ENCODE measurements at places on chromosomes 16 and 17.

DNA sequence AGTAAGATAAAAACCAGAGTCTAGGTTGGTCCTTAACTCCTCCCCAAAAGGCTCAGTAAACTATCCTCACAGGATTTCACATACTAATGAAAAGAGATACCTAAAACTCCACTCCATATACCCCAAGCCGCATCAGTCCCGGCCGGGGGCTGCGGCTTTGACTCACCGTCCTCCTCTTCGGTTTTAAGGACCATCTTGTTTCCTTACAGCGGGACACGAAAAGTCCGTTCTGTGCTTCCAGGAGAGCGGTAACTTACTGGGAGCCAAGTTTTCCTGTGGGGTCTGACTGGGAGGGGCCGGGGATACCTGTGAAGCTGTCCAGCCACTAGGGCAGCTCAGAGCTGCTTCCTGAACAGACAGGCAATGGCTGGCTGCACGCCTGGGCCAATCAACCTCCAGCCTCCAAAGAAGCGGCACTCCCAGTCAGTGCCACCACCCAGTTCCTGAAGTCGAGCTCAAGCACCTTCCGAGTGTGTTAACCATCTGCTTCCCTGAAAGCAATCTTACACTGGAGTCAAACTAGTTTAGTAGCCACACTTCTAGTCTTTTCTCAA, 45.5 kb downstream of the CYTH1 start:
- no peak for DNase-seq

- DNase-seq = no peak
These were observed 231.6 kb upstream of the CDH5 start for GRCh38 chr16:66134875-66135274.

- no peak for DNase-seq
These were observed 49.8 kb downstream of the WDR45B start for GRCh38 chr17:82598256-82599119.

GRCh38 chr17:63293323-63294075, 152.6 kb downstream of the CYB561 start:
- no peak for DNase-seq

GRCh38 chr16:81623365-81624102, 155.6 kb upstream of the PLCG2 start:
- DNase-seq = peak; percentile 58

DNA sequence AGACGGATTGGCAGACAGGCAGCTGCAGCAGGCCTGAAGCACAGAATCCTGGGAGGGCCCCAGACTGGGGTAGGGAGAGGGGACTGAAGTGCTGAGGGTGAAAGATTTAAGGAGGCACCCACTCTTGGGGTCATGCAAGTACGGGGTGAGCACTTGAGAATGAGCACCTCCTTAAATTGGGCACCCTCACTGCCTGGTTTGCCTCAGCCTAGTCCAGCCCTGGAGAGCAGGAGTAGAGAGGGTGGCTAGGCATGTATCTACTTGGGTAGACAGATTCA, 154.1 kb upstream of the CDC42EP4 start:
- no peak for DNase-seq

GRCh38 chr17:9299695-9300094, 275.9 kb downstream of the STX8 start:
- DNase-seq = no peak

GRCh38 chr16:1441391-1441829, 2.9 kb downstream of the CCDC154 start:
- no peak for DNase-seq

DNA sequence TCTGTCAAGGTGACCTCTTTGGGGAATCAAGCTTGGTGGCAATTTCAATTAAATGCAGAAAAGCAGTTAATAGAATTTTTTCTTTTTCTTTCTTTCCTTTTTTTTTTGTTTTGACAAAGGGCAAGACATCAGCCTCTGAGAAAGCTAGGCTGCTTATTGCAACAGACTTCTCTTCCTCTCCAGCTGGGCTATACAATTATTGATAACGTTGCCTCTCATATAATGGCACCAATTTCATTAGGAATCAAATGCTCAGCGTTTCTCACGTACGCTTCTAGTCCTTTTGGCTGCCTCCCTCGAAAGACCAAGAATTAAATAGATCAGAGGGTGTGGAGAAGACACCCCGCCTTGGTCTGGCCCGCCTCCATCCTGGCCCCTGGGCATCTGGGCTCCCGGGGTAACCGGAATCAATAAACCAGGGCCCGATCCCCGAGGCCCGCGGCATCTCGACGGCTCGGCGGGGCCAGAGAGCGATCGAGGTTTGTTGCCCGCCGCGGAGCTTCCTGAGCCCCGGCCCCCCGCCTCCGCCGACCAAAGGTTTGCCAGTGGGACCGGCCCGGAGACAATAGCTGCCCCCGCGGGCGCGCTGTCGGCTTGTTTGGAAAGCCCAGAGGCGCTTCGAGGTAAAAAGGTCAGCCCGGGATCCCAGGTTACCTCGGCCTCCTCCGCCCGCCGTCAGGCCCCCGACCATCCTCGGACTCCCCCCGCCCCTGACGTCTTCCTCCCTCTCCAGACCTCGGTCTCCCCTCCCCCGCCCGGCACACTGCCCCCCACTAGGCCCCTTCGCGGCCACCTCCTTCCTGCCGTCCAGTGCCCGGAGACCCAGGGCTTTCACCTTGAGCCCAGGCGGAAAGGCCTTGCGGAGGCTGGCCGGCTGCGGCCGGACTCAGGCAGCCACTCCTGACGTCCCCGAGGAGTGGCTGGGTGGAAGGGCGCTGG, 3.9 kb downstream of the HOXB1 start:
- no peak for DNase-seq

DNA sequence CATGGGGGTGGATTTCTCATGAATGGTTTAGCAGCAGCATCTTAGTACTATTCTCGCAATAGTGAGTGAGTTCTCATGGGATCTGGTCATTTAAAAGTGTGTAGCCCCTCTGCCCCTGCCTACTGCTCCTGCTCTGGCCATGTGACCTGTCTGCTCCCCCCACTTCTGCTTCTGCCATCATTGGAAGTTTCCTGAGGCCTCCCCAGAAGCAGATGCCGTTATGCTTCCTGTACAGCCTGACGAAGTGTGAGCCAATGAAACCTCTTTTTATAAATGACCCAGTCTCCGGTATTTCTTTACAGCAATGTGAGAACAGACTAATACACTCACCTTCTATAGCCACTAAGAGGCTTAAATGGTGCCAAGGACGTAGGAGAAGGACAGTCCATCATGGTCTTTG, 51.5 kb downstream of the NOL11 start:
- DNase-seq = no peak

DNA sequence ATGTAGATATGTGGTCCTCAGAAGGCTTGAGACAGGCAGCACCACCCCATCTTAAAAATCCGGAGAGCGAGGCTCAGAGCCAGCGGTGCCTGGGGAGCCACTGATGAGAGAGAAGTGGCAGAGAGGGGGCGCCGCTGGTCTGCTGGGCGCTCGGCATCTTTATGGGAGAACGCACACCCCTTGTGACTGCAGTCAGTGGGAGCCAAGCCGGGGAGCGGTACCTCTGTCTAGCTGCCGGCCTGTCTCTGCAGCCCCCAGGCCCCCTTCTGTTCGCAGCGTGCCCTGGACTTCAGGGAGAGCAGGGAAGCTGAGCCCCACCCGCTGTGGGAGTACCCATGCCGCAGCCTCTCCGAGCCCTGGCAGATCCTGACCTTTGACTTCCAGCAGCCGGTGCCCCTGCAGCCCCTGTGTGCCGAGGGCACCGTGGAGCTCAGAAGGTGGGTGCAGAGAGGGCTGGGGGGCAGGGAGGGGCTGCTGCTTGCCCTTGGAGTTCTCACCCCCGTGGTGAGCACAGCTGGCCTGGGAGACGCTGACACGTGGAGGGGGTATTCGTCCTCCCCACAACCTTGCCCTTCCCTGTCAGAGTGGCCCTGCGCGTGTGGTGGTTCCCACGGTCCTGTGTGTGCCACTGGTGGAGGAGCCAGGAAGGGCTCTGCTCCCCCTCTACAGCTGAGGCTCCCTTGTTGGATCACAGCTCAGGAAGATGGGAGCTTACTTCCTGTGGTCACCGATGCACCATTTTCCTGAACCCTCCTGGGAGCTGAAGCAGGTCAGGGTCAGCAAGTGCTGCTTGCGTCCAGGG, 44.8 kb downstream of the PRMT7 start:
- no peak for DNase-seq

GRCh38 chr17:8421571-8421970, 14.1 kb upstream of the NDEL1 start:
- no peak for DNase-seq

- DNase-seq = no peak
These were observed 64.9 kb downstream of the ITFG1 start for GRCh38 chr16:47395733-47396498.

GRCh38 chr17:9465210-9465921, 110.3 kb downstream of the STX8 start:
- DNase-seq = no peak

- no peak for DNase-seq
These were observed 23.6 kb downstream of the CIBAR2 start for GRCh38 chr16:85088570-85089199.

GRCh38 chr16:27483088-27483437, 66.7 kb downstream of the GTF3C1 start:
- no peak for DNase-seq

DNA sequence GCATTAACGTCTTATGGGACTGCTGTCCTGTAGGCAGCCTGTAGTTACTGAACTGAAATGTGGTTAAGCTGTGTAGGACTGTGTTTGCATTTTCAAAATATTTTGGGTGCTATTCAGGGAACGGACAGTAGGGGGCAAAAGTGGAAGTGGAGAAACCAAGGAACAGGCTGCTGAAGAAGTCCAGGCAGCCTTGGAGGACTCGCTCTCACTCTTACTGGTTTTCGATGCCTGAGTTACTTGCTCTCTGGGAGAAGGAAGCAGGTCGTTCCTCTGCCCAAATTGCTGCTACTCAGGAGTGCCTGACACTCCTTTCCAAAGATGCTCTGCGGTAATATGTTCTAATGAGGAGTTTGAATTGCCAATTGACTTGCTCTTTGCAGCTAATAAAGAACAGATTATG, 64.5 kb upstream of the RBFOX1 start:
- DNase-seq = peak; percentile 40

- DNase-seq = no peak
These were observed 70.0 kb upstream of the HS3ST3A1 start for GRCh38 chr17:13671771-13672170.

DNA sequence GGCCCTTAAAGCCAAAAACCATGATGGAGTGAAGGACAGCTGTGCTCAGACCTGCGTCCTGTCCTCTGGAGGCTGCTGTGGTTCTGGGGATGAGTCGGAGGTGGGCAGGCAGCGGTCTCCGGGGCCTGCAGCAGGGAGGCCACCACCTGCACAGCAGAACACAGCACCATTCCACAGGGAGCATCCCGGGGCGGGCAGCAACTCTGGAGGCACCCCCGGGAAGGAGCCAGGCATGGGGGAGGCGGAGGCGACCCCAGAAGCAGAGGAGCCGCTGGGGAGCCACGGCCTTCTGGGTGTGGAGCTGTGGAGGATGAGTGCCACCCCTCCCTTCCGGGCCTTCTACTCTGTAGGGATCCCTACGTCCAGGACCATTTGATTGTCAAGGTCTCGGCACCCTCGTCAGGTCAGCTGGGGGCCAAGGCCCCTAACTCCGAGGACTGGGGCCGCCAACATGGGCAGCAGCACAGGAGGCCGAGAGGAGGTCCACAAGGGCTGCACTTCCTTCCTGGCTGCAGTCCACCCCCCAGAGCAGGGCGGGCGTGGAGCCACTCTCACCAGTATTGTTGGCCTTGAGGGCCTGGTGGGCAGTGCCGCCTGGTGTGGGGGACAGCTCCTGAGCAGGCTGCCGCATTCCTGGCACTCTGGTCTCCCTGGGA, 23.8 kb downstream of the CEP131 start:
- DNase-seq = no peak

DNA sequence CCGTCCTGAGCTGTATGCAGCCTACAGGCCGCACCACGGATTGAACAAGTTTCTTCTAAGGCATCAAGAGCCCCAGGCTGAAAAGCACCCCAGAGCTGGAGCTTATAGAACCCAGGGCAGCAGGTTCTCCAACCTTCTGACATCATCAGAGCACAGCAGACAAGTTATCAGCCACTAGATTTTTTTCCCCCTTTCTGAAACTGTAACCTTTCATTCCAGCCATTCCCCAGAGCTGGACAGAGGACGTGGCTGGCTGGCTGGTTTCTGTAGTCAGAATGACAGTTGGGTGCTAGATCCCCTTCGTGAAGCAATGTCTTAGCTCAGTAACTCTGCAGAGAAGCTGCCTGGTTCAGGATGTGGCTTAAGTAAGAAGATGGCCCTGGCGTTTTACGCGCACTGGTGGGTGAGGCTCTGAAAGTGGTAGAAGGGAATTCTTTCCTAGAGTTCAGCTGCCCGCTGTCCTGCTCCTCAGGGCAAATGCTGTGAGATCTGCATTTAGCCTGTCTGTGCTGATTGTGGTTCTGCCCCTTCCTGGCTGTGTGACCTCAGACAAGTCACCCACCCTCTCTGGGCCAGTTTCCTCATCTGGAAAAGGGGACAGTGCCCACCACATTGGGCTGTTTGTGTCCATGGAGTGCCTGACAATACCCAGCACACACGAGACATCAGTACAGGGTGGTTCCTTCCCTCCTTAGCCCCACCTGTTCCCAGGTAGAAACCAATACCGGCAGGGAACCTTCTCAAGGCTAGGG, 9.1 kb downstream of the DEXI start:
- DNase-seq = no peak

DNA sequence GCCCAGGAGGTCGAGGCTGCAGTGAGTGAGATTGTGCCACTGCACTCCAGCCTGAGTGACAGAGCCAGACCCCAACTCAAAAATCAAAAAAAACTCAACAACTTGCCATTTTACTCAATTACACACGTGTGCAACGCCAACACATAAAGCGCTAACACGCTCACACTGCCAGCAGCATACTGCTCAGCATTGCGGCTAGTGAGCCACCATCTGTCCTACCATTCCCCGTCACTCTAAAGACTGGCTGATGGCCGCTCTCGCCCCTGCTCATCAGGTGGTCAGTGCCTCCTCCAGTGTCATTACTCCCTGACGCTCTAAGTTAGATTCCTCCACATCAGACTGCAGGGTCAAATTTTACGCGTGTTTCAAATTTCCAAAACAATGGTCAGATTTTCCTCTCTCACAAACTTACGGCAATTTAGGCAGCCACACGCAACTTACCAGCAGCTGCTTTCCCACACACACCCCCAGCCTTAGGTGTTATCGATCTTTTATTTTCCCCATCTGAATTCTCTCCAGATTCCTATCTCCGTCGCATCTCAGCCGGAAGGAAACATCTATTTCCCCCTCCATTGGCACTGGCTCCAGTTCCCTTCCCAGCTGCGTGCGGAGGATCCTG, 240.8 kb downstream of the C16orf95 start:
- DNase-seq = no peak

- no peak for DNase-seq
These were observed 205.9 kb downstream of the HS3ST3A1 start for GRCh38 chr17:13395862-13396261.

- no peak for DNase-seq
These were observed 53.0 kb upstream of the MNT start for GRCh38 chr17:2453866-2454265.

All from NCI-H1092 (cell line).